ENCODE measurements at places on chromosomes 7 and 10.

GRCh38 chr7:56033671-56034432 lies 17.4 kb downstream of the PSPH start:
- DNase-seq: peak; percentile 87

DNA sequence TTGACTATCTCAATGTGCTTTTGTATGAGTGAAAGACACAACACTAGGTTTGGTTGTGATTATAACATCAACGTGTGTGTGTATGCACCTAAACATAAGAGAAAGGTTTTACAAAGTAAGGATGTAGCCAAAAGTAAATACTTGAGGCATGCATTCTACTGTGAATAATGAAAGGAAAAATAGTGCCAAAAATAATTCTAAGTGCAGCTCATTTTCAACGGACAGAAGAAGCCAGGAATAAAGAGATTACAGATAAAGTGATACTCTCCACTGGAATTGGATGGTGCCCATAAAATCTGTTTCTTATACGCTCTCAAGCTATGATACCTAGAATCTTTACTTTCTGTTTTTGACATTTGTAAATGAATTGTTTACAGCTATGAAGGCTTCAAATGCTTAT lies 135.0 kb upstream of the TMEM72 start:
- no peak for DNase-seq

GRCh38 chr10:101615525-101616116 lies 27.5 kb downstream of the DPCD start:
- no peak for DNase-seq

DNA sequence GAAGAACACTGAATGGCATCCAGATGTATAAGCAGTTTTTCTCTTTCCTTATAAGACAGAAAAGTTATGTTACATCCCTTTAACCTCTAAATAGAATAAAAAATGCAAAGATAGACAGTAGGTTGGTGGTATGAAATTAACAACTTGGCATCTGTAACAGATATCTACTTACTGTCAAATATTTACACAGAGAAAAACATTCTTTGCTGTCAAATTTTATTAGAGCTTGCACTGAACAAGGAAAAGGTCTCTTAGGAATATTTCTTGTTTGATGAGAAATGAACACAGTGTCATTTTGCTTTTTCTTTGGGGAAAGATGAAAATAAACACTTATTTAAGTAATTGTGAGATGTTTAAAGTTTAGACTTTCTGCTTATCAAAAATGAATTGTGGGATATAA lies 65.6 kb upstream of the PCDH15 start:
- no peak for DNase-seq

- DNase-seq: no peak
Observed at GRCh38 chr7:94374721-94375566, 19.8 kb upstream of the COL1A2 start.

DNA sequence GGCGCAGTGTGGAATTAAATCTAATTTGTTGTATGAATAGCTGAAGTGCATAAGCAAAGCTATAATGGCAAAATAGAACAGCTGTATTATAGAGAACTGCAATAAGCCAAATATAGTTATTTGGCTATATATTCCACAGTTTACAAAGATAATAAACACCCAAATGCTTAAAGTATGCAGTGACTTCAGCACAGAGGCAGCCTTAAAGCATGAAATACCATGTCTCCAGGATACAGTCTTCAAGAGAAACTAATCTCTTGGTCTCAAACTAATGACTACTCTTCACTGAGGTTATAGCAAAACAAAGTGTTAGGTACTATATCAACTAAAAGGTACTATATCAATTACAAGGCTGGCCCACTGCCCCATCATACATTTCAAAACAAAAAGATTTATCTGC lies 48.0 kb downstream of the NT5C2 start:
- DNase-seq: no peak

DNA sequence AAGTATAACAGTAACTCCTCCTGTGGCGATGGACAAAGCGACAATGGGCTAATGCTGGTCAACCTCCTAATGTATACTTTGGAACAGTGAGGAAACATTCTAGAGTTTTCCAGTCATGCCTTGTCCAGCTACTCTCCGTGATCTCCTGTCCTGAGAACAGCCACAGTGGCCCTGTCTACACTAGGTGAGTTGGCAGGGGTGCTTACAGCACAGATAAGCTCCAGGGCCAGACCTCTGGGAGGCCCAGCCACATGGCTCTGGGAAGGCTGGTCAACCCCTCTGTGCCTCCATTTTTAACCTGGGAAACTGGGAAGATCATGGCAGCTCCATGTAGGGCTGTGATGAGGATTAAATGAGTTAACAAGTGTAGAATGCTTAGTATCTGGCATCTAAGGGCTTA lies 57.0 kb downstream of the CLEC2L start:
- no peak for DNase-seq

DNA sequence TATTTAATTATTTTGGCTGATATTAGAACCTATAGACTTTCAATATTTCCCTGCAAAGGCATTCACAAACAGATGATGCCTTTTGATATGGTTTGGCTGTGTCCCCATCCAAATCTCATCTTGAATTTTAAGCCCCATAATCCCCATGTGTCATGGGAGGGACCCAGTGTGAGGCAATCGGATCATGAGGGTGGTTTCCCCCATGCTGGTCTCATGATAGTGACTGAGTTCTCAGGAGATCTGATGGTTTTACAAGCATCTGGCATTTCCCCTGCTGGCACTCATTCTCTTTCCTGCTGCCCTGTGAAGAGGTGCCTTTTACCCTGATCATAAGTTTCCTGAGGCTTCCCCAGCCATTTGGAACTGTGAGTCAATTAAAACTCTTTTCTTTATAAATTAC lies 9.3 kb upstream of the PNLIPRP3 start:
- no peak for DNase-seq

Measured in GM13977 (cell line).